NCI-H1694 (cell line): ENCODE measurements at places on chromosomes 7 and 10.
A peak's percentile ranks its signal among the peaks of the same experiment; 100 is the strongest.

- no peak for DNase-seq
Observed at GRCh38 chr7:45100761-45101480, 10.6 kb downstream of the TBRG4 start.

DNA sequence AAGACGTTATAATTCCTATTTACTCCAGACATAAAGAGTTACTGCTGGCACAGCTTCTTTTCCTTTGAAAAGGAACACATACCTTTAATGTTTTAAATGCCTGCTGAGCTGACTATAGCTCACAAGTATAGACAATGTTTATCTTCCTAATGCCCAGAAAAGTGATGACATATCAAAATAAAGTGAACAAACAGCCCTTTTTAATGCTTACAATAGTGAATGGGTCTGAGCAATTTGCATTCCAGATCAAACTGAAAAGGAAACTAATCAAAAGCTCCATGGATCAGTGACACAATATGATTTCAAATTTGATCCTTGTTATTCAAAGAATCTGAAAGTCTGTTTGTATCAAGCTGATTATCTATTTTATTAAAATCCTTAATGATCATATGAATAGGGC lies 233.6 kb upstream of the SEMA3E start:
- DNase-seq = no peak

GRCh38 chr10:116183733-116184511 lies 89.1 kb downstream of the GFRA1 start:
- no peak for DNase-seq

DNA sequence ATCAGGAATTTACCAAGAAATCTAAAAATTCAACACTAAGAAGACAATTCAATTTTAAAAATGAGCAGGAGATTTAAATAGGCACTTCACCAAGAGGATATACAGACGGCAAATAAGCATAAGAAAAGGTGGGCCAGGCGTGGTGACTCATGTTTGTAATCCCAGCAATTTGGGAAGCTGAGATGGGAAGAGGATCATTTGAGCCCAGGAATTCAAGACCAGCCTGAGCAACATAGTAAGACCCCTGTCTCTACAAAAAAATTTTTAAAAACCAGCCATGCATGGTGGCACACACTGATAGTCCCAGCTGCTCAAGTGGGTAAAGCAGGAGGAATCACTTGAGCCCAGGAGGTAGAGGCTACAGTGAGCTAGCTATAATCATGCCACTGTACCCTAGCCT lies 3.5 kb upstream of the AKR1D1 start:
- DNase-seq = no peak

DNA sequence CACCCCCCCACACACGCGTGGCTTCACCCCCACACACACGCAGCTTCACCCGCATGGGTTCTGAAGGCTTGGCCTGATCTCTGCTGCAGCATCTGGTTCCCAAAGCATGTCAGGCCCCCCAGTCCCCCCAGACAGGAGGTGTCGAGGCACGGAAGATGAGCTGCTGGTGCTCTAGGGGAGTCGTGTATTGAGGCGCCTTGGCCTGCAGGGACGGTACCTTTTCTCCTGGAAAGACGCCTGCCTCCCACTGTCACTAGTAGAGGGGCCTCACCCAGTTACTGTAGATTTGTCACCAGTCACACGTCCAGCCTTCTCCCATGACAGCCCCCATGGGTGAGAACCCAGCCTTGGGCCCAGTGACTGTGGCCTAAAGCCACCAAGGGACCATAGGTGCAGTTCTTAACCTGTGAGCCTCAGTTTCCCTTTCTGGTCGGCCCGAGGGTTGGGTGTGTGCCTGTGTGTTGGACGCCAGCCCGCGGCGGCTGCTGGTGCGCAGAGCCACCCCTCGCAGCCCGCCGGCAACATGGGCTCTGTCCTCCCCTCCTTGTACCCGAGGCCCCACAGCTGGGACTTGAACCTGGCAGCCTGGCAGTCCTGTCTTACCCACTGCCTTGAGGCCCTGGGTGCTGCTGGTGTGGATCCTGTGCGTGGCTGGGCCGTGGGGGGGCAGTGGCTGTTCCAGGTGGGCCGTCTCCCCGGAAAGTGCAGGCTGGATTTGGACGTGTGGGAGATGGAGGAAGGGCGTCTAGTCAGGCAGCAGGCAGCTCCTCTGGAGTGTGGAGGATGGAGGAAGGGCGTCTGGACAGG lies 81.7 kb downstream of the NKX6-2 start:
- DNase-seq = no peak

DNA sequence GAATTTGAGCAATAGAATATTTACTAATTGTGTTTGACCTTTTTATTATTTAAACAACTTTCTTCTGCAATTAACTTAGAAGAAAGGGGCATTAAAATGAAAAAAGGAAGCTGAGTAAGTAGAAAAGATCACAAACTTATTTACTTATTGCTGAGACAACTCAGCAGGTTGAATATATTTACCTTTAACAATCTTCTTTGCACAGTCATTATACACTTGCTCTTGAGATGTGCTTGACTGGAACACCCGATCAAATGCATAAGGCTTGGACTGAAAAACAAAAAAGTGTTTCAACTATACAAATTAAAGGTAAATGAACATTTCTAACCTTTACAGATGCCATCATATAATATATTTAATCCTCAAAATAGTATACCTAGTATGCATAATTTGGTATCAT lies 7.9 kb downstream of the KIF5B start:
- DNase-seq = no peak

DNA sequence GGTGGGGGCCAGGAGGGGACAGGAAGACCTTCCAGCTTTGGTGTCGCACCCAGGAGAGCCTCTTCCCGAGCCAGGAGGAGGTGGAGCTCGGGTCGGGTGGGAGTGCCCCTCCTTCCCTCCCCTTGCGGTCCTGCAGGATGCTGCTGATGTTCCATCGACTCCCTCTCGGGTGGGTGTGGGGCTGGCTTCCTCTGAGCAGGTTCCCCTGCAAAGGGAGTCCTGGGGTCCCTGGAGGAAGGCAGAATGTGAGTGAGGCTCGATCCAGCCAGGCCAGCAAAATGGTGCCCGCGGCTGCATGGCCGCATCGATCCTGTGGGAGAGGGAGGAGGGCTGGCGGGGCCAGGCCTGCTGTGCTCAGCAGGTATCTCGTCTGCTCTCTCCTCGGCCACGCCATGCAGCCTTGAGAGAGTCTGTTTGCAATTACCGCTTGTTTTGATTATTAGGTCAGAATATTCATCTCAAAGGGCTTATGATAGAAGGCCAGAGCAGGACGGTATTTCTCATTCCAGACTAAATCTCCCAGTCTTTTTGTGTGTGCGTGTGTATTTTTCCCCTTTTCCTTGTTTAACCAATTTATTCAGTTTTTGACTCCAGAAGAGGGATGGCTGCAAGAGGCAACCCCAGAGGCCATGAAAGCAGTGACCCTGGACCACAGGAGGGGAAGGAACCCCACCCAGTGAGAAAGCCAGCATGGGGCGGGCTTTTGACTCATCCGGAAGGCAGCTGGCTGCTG lies 137.3 kb upstream of the ZMIZ1 start:
- DNase-seq = no peak

GRCh38 chr10:4648999-4649398 lies 177.0 kb upstream of the AKR1E2 start:
- DNase-seq = no peak

- DNase-seq = no peak
Observed at GRCh38 chr7:121484089-121484763, 88.1 kb upstream of the FAM3C start.

GRCh38 chr7:100171087-100171681 lies 2.8 kb upstream of the GAL3ST4 start:
- DNase-seq = no peak

GRCh38 chr7:26201247-26202018 lies at the start of gene CBX3:
Gene CBX3, plus strand, starts transcription at chr7:26201745. Its CDS starts 1,254 bp downstream, at chr7:26202999.
- DNase-seq = peak; percentile 92

DNA sequence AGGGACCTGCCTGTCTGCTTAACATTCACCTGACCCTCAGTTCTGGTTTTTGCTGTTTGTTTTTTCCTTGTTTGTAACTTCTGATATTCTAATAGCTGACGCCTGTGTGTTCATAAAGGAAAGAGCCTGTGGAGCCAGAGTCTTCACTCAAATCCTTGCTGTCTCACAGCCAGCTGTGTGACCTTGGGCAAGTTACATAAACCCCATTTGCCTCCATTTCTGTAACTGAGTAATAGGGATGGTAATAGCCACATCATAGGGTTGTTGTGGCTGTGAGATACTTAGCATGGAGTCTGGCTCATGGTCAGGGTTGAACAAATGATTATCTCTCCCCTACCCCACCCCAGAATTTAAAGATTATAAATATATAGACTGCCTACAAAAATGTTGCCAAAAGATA lies 27.0 kb downstream of the WBP1L start:
- no peak for DNase-seq

- DNase-seq = no peak
Observed at GRCh38 chr10:86863484-86863842, 94.0 kb downstream of the MMRN2 start.

DNA sequence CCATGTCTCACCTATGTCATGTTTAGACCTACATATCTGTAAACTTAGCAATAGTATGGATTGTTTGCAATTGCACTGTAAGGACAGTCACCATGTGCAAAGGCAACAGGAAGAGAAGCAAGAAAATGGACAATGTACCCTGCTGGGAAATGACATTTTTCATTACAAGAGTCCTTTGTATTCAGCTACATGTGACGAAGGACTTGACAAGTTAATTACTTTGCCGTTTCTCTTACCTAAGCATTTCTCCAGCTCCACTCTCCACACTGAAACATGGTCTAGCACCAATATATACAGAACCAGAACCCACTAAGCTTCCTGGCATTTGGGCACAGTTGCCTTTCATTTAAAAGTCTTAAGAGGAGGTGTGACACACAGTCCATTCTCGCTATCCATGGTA lies 76.6 kb upstream of the PFKP start:
- no peak for DNase-seq

DNA sequence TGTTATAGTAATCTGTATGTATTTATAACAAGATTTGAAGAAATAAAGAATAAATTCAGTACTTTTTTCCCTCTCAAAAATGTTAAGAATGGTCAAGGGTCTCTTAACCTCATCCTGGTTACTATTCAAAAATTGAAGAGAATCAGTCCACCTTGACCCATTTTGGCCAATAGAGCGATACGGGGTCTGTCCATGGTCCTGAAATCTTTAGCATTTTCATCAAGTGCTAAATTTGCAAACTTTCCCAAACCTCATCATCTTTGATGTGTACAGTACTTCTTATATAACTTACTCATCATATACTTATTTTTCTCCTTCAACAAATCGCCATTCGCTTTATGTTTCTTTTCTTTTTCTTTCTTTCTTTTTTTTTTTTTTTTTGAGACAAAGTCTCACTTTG lies 23.6 kb downstream of the TMEM178B start:
- DNase-seq = no peak

GRCh38 chr10:3527869-3528268 lies 257.1 kb downstream of the KLF6 start:
- no peak for DNase-seq

- no peak for DNase-seq
Observed at GRCh38 chr7:116692401-116693308, 20.7 kb downstream of the MET start.

- DNase-seq = no peak
Observed at GRCh38 chr7:117219485-117219884, 103.4 kb downstream of the WNT2 start.

GRCh38 chr7:116799916-116800315 lies 62.5 kb upstream of the CAPZA2 start:
- no peak for DNase-seq

DNA sequence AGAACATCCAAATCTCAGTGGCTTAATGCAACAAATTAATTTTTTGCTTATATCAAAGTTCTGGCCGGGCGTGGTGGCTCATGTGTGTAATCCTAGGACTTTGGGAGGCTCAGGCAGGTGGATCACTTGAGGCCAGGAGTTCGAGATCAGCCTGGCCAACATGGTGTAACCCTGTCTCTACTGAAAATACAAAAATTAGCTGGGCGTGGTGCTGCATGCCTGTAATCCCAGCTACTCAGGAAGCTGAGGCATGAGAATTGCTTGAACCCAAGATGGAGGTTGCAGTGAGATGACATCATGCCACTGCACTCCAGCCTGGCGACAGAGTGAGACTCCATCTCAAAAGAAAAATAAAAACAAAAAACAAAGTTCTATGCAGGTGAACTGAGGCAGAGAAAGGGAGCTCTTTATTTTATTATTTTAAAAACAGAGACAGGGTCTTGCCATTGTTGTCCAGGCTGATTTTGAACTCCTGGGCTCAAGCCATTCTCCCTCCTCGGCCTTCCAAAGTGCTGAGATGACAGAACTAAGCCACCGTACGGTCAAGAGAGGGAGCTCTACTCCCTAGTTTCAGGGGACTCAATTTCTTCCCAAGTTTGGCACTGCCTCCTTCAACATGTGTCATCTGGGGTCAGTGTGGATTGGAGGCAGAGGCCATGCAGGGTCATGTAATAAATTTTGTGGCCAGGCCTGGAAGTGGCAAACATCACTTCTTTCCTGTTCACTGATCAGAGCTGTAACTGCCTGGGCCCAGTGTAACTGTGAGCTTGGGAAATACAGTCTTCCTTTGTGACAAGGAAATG lies 2.4 kb downstream of the ADCK2 start:
- no peak for DNase-seq

DNA sequence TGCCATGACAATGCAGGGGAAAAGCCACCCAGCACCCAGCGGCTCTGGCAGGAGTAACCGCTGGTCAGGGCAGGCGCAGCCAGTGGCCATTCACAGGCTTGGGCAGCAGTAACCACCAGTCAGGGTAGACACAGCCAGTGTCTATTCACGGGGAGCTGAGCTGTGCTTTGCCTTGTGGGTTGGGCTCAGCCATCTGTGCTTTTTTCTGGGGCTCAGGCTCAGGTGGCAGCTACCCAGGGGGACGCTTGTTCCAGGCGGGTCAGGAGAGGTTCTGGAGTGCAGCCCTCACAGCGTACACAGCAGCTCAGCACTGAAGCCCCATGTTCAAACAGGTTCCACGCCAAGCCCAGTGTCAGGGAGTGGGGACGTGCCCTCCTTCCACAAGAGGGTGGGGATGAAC lies 28.5 kb downstream of the FOXL3 start:
- DNase-seq = no peak

GRCh38 chr7:22150221-22150620 lies 204.5 kb upstream of the CDCA7L start:
- no peak for DNase-seq

DNA sequence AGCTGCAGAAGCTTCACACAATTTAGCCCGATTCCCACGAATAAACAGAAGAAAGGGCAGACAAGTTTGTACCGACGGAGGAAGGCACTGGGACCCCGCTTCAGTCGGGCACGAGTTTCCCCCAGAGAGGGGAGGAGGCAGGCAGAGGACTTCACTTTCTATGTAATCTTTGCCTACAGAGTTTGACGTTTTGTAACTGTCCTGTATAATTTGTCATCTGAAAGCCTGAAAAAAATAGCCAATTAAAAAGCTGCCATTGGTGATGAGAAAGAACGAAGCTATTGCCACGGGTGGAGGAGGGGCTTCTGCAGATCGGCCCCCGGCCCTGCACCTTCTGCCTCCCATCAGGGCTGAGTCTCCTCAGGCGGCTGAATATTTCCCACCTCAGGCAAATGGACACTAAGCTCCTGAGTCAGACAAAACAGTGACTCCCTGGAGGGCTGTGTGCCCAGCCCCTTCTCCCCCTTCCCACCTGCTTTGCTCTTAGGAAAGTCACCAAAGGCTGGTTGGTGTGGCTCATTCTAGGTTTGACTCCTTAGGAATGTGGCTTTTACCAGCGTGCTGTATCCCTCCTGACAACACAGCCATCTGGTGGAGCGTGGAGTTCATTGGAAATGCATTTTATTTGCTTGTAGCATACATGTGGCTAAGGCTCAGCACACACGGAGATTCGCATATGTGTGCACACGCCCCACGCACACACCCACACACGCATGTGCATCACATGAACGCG lies 117.4 kb downstream of the VIPR2 start:
- DNase-seq = peak; percentile 50

GRCh38 chr7:18224138-18224537 lies 196.5 kb upstream of the PRPS1L1 start:
- DNase-seq = no peak
